ENCODE measurements at places on chromosomes 7 and 10.

DNA sequence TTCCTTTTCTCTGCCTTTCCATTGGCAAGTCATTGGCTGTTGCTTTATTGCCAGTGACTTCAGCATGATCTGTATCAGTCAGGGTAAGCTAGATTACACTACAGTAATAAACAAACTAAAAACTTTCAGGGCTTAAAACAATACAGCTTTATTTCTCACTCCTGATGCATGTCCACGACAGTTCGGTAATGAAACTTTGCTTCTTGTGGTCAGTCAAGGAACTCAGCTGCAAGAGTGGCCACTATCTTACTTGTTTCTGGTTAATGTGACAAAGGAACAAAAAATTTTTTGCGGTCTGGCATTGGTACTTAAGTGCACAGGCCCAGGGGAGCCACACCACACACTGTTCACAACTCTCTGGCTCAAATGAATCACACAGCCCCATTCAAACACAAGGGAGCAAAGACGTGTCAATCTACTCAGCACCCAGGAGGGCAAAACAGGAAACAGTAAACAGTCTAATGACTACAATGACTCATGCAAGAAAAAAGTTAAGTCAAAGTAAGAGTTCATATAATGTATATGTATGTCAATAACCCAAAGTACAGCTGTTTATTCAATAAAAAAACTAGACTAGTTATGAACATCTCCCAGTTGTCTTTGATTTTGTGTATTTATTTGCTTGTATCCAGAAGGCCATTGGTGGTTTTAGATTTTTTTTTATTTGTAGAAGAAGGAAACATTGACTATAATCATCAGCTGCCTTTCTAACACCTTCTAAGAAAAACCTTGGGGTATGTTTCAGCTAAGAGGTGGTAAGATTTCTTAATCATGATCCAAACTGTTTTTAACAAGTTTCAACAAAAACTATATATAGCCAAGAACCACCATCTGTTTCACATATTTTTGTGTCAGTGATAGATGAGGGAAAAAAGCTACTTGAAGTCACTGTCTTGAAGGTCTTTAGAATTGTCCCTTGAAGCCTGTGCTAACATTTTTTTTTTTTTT is 134.4 kb upstream of the FAM3C start:
- peak; percentile 97 for DNase-seq

DNA sequence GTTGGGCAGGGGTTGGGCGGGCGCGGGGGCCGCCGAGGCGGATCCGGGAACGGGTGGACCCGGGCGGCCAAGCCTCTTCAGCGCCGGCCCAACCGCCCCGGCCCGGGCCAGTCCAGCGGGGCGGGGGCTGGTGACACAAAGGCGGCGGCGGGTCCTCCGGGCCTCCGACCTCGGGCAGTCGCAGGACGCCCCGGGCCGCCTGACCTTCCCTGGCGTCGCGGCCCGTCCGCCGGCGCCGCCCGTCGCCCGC is 54.2 kb downstream of the METTL2B start:
- DNase-seq: no peak

DNA sequence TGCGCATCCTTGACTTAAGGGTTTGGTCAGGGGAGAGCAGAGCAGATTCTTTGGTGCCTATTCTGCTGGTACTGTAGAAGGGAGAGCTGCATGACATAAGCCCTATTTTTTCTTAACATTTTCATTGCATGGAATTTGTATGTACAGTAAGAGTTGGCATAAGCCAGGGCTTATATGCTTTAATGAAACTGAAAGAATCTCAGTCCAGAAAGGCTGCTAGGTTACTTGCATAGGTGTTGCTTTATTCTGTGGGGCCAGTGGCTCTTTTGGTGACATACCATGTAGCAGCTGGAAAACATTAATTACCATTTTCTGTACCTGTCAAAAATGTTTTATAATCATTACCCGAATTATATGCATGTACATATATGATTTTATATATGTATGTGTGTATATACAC is 152.1 kb downstream of the LYZL1 start:
- DNase-seq: no peak

DNA sequence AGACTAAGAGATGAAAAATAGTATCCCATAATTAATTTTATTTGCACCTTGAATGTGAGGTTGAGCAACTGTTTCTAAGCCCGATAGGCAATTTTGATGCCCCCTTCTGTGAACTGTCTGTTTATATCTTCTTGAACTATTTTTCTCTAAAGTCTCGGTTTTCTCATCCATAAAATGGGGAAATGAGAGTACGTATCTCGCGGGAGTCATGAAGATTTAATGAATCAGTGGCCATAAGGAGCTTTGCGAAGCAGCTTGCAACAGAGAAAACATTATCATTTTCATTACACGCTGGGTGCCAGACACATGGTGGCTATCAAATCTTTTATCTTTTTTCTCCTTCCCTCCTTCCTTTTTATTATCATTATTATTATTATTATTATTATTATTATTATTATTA is 108.1 kb upstream of the CARD11 start:
- DNase-seq: no peak

- no peak for DNase-seq
These were observed 423.9 kb downstream of the NEBL start for GRCh38 chr10:20473023-20473760.

GRCh38 chr10:102657984-102658724 is 13.9 kb downstream of the TRIM8 start:
- no peak for DNase-seq

DNA sequence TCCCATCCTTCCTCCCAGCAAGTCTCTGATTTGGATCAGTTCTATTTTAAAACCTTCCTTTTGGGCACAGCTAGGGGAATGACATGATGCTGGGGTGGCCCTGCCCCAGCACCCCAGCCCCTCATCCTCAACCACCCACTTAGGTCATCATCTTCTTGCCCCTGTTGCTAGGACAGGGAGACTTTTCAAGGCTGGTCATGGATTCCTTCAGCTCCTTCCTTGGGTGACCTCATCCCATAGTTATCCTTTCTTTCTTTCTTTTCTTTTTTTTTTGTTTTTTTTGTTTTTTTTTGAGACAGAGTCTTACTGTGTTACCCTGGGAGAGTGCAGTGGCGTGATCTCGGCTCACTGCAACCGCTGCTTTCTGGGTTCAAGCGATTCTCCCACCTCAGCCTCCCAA is 127.2 kb downstream of the WDFY4 start:
- no peak for DNase-seq

DNA sequence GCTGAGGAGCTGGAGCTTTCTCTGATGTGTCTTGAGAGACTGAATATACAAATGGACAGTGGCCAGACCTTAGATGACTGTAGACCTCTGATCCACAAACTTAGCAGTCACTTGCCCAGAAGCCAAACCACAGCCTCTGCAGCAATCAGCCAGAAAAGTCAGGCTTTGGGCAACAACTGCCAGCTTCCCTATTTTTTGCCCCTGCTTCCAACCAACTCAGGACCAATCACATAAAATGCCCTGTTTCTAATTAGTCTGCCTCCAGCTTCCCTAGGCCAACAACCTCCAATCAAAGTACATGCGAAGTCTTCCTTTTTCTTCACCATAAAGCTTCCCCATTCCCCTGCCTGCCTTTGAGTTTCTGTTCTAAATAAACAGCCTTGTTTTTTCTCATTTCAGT is 37.8 kb upstream of the CACUL1 start:
- no peak for DNase-seq

DNA sequence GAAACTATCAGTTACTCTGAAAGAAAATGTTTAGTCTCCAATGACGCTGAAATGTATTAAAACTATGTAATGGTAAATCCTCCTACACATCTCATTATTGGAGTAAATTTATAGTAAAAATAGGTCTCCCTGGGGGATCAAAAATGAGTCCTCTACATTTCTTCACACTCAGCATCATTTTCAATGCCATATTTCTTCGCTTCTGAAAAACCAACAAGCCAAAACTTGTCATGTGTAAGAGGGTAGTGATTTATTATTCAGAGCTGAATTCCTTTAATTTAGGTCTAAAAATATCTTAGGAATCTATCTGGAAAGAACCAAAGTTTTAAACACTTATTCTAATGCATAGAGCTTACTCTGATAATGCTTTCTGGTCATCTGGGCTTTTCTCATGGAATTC is 3.0 kb downstream of the PDK4 start:
- DNase-seq: no peak

- DNase-seq: no peak
These were observed 87.2 kb downstream of the AHR start for GRCh38 chr7:17385612-17386011.

- no peak for DNase-seq
These were observed 11.3 kb downstream of the DGKB start for GRCh38 chr7:14891289-14891688.

DNA sequence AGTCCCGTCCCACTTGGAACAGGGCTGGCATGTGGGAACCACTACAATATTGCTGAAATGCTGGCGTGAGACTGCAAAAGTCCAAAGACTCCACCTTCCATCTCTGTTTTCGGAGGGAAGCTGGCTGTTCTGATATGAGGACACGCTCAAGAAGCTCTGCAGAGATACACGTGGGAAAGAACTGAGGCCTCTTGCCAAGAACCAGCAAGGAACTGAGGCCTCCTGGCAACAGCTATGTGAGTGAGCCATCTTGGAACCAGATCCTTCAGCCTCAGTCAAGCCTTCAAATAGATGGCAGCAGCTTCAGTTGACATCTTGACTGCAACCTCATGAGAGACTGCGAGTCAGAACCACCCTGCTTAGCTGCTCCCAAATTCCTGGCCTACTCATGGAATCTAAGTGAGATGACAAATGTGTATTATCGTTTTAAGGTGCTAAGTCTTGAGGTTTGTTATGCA is 30.8 kb downstream of the SGMS1 start:
- DNase-seq: no peak

DNA sequence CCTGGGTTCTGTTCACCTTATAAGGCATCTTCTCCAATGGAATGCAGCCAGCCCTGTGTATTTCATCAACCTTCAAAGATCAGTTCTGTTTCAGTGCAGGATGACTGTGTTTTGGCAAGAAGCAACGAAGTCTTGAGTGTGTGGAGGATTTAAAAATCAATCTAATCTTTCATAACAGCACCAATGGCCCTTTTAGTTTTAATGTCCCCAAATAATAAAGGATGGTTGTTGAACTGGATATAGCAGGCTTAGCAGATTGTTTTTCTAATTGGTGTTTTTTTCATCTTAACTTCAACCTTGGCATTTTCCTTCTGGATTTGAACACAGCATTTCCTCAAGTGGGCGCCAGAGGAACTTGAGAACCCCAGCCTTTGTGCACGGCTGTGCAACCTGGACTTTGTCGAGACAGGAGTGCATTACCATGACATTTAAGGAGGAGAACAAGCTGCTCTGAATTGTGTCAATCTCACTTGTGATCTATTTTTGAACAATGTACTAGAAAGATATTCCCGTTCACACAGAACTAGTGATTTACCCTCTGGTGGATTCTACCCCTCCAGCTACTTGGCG is 313.3 kb upstream of the AKR1E2 start:
- DNase-seq: no peak

- no peak for DNase-seq
These were observed 52.8 kb downstream of the P4HA1 start for GRCh38 chr10:73043766-73044377.

- no peak for DNase-seq
These were observed at the start of gene VSTM2A for GRCh38 chr7:54541669-54542625. Gene VSTM2A (plus strand): TSS chr7:54542375. CDS start chr7:54542731, 356 bp downstream.

DNA sequence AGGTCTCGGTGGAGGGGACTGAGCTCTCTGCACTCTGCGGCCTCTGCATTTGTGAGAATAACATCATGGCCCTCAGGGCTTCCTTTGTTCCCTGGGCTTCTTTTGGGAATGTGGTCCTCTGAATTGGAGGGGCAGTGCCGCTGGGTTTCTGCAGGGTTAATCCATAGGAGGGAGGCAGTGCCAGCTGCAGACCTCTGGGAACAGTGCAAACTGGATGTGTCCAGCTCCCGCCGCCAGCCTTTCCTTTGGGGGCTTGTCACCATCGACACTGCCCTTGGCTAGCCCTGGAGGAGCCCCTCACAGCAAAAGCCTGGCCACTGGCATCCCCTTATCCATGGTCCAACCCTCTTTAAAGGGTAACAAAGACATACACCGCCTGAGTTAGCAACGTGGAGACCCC is 174.0 kb downstream of the WDR37 start:
- DNase-seq: no peak

- no peak for DNase-seq
These were observed 39.7 kb downstream of the MTPAP start for GRCh38 chr10:30309403-30309802.

- DNase-seq: no peak
These were observed 50.1 kb downstream of the SFTPD start for GRCh38 chr10:79898597-79899325.

DNA sequence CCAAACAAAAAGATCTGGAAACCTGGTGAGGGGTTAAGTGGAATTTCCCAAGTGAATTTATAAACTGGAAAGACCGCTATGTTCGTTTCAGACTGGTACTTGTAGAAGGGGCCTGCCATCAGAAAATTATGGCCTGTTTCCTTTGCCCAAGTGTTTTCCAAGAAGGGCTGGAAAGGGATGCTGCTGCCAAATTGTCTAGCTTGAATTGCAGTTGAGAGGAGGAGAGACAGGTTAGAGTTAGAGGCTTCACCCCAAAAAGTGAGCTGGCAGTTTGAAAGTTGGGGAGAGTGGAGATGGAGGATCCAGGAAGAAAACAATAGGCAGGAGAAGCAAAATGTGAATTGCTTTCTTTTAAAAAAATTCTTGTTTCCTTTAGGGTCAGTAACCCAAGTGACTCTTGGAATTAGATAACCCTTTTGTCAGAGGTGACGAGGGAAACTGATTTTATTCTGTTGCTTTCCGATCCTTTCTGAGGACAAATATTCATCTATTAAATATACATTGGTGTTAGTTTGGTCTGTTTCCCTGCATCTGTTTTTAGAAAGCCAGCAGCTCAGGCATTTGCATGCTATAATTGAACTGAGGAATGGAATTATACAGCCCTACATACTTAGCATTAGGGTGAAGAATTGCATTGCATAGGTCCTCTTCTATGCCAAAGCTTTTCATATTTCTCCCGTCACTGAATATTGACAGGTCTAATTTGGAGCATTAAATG is 82.5 kb upstream of the PRR15 start:
- no peak for DNase-seq

DNA sequence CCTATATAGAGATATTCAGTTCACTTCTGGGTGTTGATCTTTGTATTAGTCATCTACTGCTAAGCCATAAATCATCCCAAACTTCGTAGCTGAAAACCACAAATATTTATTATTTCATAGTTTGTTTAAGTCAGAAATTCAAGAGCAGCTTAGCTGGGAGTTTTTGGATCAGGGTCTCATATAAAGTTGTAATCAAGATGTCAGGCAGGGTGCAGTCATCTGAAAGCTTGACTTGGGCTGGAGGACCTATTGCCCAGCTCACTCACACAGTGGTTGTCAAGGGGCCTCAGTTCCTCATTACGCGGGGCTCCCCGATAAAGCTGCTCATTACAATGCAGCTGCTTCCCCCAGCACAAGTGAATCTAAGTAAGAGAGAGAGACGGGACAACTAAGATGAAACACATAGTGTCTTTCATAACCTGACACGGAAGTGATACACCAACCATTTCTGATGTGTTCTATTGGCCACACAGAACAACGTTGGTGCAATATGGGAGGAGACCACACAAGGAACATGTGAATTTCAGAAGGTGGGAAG is 15.7 kb downstream of the PPP1R3C start:
- no peak for DNase-seq

GRCh38 chr10:131448883-131449282 is 137.4 kb upstream of the TCERG1L start:
- DNase-seq: no peak
